ENCODE measurements at places on chromosomes 2 and 18.

DNA sequence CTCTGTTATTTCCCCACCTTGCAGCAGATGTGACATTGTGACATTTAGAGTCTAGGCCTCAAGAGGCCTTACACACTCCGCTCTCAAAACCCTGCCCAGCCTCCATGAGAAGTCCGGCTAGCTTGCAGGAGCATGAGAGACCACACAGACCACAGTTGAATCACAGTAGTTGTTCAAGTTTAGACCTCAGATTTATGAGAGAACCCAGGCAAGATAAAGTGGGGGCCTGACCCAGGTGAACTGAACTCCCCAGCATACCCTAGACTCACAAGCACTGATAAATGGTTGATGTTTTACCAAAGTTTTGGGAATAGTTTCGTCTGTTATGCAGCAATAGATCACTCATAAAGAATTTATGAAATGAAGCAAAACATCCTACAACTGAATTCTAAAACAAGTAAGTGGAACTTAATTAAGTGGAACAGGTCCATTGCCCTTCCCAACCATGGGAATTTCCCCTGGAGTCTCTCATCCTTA is 4.7 kb upstream of the STAT1 start:
- DNase-seq = no peak

DNA sequence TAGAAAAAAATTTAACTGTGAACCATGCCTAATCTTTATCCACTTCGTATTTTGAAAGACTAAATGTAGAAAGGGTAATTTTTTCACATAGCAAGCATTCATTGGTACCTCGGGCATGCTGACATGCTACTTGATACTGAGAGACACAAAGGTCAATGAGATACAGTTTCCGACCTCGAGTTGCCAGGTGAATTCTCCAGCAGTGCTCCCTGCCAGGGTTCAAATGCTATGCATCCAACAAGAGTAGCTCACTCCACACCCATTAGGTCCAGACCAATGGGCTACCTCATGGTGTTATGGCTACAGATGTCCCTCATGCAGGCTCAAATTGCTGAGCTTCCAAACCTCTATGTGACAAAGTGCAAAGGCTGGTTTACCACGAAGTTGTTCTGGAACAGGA is 305.8 kb downstream of the PIEZO2 start:
- no peak for DNase-seq

- DNase-seq = no peak
These were observed 380.6 kb downstream of the TSN start for GRCh38 chr2:122136056-122136455.

- DNase-seq = no peak
These were observed 304.3 kb upstream of the CNTNAP5 start for GRCh38 chr2:123720760-123721159.

- no peak for DNase-seq
These were observed 95.0 kb downstream of the PID1 start for GRCh38 chr2:229176136-229176535.

- no peak for DNase-seq
These were observed 386.5 kb upstream of the TCF4 start for GRCh38 chr18:55974521-55974920.

- DNase-seq = no peak
These were observed 673.8 kb downstream of the ARHGAP15 start for GRCh38 chr2:143802871-143803650.

DNA sequence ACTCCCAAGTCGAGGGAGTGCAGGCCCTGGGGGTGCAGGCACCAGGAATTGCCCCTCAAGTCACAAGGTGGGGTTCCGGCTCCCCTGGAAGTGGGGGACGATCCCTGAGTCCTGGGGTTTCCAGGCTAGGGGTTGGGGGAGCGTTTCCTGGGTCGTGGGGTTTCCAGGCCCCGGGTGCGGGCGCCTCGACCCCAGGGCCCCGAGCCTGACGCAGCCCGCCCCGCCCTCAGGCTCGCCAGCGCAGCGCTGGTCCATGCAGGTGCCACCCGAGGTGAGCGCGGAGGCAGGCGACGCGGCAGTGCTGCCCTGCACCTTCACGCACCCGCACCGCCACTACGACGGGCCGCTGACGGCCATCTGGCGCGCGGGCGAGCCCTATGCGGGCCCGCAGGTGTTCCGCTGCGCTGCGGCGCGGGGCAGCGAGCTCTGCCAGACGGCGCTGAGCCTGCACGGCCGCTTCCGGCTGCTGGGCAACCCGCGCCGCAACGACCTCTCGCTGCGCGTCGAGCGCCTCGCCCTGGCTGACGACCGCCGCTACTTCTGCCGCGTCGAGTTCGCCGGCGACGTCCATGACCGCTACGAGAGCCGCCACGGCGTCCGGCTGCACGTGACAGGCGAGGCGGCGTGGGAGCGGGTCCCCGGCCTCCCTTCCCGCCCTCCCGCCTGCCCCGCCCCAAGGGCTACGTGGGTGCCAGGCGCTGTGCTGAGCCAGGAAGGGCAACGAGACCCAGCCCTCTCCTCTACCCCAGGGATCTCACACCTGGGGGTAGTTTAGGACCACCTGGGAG is 12.0 kb downstream of the SIGLEC15 start:
- no peak for DNase-seq

GRCh38 chr18:46265196-46266156 is 161.3 kb downstream of the HAUS1 start:
- DNase-seq = no peak

GRCh38 chr2:40240070-40240469 is 211.8 kb downstream of the SLC8A1 start:
- no peak for DNase-seq

DNA sequence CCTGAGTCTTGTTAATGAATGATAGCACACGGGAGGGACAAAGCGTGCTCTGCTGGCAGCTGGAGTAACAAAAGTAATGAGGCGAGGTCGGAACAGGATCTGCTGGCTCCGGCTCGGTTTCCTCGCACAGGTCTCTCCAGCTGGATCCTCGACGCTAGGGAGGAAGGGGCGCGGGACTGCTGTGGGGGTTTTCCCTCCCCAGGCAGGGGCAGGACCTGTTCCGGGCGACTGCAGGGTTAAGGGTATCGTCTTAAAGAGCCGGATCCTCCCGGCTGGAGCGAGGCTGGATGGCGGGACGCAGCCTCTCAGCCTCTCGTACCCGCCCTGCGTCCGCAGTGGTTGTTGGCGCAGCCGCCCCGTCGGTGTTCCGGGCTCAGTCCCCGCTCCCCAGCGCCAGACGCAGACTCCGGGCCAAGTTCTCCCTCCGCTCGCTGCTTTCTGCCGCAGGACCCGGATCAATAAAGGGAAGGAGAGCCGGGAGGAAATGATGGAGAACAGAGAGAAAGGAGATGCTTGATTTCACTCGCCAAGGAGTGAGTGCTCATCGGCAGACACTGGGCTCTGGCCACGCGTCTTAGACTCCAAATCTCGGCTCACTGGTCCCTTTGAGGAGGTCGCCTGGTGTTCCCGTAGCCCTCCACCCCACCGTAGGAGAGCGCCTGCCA is 1.1 kb upstream of the LIPG start:
- DNase-seq = no peak

DNA sequence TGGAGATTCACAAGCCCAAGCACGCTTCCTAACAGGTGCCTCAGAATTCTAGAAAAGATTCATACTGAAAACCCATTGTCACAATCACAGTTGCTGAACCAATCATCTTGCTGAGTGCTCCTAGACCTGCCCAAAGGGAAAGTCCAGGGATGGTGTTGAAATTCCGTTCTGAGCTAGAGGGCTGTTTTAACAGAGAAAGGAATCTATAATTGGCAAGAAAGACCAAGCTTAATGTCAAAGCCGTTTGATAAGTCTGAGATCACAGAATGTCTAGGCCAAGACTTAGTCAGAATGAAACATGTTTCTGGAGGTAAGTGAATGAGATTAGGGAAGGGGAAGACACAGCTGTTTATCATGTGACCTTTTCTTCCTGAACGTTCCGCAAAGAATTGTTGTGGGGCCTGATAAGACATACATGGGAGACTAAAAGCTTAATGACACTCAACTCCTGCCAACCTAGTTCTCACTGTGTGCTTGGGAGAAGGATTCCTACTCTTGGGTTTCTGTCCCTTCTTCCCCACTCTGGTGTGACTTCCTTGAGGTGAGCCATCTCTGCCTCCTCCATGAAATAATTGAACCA is 27.5 kb downstream of the PMAIP1 start:
- no peak for DNase-seq

DNA sequence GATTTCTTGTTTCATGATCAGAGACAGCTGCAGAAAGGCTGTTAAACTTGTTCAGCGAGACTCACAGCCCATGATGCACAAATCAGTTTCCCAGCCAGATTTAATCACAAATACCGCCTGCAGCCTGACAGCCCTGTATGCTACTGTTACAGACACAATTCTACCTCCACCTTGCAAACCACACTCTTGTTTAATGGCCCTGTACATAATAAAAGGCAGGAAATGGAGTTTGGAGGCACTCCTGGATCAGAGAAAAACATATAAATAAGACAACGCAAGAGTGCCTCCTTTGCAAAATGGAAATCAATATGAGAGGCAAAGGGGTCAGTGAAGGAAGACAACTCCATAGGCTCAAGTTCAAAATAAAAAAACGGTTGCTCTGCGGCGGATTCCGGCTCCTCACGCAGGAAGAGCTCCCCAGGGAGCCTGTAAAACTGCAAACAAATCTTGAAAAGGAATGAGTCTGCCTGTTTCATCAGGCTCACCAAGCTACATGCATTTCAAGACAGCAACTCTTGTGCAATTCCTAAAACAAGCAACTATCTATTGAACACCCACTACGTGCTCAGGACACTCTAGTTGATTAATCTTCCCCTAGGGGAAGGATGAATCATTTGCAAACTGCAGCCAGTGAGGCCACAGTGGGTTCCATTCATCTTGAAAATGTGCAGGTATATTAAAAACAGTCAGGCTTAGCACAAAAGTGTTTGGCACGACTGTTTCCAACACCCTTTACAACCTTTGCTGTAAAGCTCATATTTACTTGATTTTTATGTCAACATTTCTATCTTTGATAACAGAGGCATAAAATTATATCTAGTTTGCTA is 37.5 kb downstream of the TBC1D8 start:
- no peak for DNase-seq

- DNase-seq = no peak
These were observed 40.0 kb upstream of the NFATC1 start for GRCh38 chr18:79355433-79356335.

- DNase-seq = no peak
These were observed 24.3 kb upstream of the KLHL29 start for GRCh38 chr2:23360571-23361125.

DNA sequence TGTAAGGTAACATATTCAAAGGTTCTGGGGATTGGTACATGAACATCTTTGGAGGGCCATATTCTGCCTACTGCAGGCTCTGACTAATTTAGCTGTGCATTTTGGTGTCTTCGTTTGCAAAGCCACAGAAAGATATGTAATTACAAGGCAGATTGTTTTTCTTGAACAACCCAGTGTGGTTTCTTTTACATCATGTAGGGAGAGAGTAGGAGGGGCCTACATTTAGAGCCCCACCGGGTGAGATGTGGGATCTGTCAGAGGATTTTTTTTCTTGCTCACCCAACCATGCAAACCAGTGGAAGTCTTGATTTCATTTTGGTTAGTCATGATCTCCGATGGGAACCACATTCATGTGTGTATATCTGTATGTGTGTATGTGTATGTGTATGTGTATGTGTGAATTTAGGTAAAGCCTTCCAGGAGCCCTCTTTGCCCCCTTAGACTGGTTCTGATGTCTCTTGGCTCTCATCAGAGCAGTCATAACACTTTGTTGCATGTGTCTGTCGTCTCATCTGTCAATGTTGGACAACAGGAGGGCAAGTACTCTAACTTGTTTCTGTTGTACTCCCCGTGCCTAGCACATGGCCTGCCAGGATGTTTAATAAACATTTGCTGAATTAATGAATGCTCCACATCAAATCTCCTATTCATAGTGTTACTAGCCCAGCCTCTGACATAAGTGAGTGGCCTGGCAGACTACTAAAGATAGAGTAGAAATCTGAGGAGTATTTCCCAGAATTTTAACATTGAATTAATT is 239.9 kb downstream of the MTX2 start:
- DNase-seq = no peak

DNA sequence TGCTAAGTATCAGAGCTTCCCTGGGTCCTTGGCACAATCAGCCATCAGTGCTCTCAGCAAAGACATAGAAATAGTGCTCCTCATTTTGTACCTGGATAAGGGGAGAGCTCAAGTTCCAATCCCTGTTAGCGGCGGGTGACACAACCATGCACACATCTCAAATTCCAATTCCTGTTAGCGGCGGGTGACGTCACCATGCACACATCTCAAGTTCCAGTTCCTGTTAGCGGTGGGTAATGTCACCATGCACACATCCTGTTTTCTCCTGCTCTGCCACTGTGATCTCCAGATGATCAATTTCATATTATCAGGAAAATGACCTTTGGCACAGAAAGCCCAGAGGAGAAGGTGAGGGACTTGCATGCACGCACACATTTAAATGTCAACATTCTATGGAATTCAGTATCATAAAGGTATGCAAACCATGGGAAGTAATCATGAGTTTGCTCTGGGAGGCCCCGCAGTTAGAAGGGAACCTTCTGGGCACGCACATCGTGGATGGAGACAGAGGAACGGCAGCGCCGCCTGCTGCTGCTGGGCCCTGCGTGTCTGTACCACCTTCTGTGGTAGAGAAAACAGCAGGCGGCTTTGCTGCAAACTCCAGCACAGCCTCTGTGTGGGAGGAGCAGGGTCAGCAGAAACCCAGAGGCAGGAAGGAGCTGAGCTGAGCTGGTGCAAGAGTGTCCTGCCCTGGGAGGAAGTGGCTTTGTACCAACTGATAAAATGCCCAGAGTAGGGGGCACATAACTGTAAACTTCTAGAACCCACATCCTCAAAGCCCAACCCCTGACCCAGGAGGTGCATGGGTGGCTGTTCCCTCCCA is 77.8 kb downstream of the MBP start:
- DNase-seq = peak; percentile 43

DNA sequence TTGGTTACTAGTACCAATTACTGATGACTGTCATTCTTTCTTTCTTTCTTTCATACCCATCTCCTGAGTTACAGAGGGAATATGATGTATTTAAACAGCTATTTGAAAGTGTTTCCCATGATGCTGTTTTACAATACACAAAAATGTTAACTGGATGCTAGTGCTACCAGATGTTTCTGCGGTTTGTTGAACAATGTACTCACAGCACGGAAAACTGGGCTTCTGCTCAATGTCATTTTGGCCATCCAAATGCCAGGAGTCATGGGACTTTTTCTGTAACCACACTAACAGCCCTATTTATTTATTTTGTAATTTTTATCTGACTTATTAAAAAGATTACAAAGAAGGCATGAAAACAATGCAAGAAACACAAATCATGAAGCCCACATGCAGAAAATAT is 313.8 kb downstream of the RIT2 start:
- no peak for DNase-seq

GRCh38 chr2:200193331-200193730 is 113.2 kb upstream of the SPATS2L start:
- no peak for DNase-seq

- DNase-seq = no peak
These were observed 3.3 kb downstream of the INPP5D start for GRCh38 chr2:233063269-233063975.

DNA sequence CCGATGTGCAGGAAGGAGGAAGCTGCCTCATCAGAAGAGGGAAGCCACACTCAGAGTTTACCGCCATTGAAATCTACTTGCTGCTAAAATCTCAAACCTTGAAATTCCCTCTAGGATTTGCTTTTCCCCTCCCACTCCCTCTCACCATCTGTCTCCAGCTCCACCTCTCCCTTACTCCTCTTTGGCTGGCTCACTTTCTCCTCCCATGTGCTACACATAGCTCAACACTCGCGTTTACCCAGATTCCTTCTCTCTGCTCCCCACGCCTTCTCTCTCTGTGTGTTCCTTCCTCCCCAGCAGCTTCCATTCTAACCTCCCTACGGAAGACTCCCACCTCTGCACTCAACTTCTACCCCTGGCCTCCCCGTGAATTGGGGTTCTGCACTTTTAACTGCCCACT is 143.1 kb downstream of the DNER start:
- no peak for DNase-seq

- DNase-seq = no peak
These were observed 39.8 kb upstream of the DDX18 start for GRCh38 chr2:117774716-117775115.
